Activated CD4-positive, alpha-beta T cell treated with anti-CD3 and anti-CD28 coated beads, Interleukin-2, Interleukin-4, amounts not matched to agents 100 ng/mL and 50 ng/mL, durations not matched to agents 16 hours and 8 hours (primary cell): ENCODE measurements at places on chromosomes 1 and 21.

- no peak for DNase-seq
Measured at GRCh38 chr1:156371553-156372264, 2.7 kb downstream of the RHBG start.

GRCh38 chr1:225253784-225254183 is 174.1 kb downstream of the LBR start:
- no peak for DNase-seq

DNA sequence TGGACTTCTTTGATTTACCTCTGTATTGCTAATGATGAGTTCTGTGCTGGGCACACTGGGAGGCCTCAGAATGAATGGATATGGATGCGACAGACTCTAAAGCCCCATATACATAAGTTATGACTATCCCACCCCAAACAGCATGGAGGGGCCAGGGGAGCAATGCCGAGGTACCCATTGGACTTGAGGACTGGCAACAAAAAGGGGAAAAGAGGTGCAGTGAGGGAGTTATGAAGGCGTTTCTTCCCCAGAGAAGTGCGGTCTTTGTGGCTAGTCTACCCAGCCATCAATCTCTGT is 15.2 kb upstream of the CDCA8 start:
- DNase-seq: no peak

- no peak for DNase-seq
Measured at GRCh38 chr21:16851054-16851453, 661.8 kb upstream of the CXADR start.

GRCh38 chr21:42837421-42838211 is 41.7 kb downstream of the WDR4 start:
- DNase-seq: no peak

- DNase-seq: no peak
Measured at GRCh38 chr1:223203034-223203408, 60.0 kb upstream of the TLR5 start.

DNA sequence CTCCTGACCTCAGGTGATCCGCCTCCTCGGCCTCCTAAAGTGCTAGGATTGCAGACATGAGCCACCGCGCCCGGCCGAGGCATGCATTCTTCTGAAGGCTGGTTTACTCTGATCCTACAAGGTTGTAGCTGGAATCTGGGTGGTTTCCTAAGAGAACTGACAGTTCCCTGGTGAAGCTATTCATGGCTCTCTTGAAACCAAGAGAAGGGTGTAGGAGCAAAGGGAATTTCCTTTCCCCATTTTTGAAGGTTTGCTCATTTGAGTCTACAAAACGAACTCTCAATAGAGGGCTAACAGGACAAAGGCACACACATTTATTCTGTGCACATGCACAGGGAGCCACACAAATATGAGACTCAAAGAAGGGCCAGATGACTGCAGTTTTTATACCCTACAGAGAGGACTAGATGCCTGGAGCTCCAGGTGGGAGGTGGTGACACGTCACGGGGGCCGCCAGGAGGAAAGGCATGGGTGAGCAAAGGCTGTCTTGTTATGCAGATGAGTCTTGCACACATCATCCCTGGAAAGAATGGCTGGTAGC is 49.5 kb upstream of the ERRFI1 start:
- no peak for DNase-seq

DNA sequence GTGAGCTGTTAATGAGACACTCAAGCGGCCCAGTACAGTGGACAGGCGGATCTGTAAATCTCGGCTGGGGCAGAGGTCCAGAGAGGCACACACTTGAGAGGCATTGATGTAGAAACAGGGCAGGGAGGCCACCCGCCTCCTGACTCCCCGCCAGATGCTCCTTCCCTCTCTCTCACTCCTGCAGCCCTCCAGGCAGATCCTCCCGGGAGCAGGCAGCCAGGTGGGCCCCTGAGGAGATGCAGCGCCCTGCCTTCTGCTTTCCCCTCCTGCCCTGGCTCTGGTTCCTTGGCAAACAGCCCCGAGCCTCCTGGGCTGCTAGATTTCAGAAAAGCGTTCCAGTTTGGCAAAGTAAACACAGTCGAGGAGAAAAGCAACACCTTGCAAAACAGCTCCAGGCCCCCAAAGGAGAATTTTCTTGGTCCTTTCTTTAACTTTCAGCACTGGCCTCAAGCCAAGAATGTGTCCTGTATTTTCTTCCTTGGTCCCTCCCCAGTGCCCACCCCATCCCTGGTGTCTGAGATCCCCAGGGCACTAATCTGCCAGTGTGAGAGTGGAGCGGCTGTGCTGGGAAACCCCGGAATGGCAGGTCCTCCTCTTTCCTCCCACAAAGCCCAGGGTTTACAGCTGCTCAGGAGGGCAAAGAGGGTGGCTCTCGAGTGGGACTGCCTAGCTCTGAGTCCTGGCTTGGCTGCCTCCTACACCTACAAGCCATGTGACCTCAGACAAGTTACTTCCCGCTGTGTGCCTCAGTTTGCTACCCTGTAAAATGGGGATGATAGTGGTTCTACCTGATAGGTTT is 29.4 kb upstream of the IFNLR1 start:
- no peak for DNase-seq

GRCh38 chr1:186829686-186830587 is 1.2 kb downstream of the PLA2G4A start:
- no peak for DNase-seq

GRCh38 chr1:154807048-154807591 is 63.0 kb downstream of the KCNN3 start:
- no peak for DNase-seq

DNA sequence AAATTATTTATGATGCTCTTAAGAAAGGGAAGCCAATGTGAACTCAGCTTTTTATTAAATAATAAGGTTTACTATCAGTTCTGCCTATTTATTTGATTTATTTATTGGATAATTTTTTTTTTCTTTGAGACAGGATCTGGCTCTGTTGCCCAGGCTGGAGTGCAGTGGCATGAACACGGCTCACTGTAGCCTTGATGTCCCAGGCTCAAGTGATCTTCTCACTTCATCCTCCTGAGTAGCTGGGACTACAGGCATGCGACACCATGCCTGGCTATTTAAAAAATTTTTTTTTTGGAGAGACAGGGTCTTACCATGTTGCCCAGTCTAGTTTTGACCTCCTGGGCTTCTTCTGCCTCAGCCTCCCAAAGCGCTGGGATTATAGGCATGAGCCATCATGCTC is 21.0 kb upstream of the DNAJC28 start:
- DNase-seq: no peak

GRCh38 chr1:31224068-31224467 is 15.6 kb downstream of the NKAIN1 start:
- DNase-seq: no peak
